ENCODE measurements at places on chromosomes 11 and 22. TPM values are rescaled to one million over a fixed set of nuclear protein-coding genes. Genes with fewer than 3 reads are reported as not detected.

CXCR5 gene
- total RNA-seq: not detected

NAT10 gene
- total RNA-seq: 22.9 TPM

SYT13 gene
- total RNA-seq: not detected

TOM1 gene
- total RNA-seq: 53.1 TPM

NLRP14 gene
- under 0.01 TPM for total RNA-seq

C1QTNF6 gene
- 10.6 TPM for total RNA-seq

NCF4 gene
- not detected for total RNA-seq

GATD1 gene
- 26.3 TPM for total RNA-seq

BTG4 gene
- not detected for total RNA-seq

MMP1 gene
- total RNA-seq: 281 TPM

TTLL1 gene
- total RNA-seq: 8.2 TPM

NCR3LG1 gene
- total RNA-seq: 16.8 TPM

POU2AF2 gene
- total RNA-seq: not detected

PYGM gene
- total RNA-seq: 1.7 TPM

SMC1B gene
- not detected for total RNA-seq

MPZL2 gene
- total RNA-seq: not detected

MYOD1 gene
- not detected for total RNA-seq

KLHDC7B gene
- total RNA-seq: 0.32 TPM

NAV2 gene
- 11.2 TPM for total RNA-seq

UEVLD gene
- 33.2 TPM for total RNA-seq

CNTF gene
- total RNA-seq: 2.2 TPM

PGAP2 gene
- 8.2 TPM for total RNA-seq

EEF1G gene
- 1,014 TPM for total RNA-seq

Measured in fibroblast of villous mesenchyme (primary cell).